Stimulated activated naive CD4-positive, alpha-beta T cell (primary cell): ENCODE measurements at places on chromosomes 2 and 18.

DNA sequence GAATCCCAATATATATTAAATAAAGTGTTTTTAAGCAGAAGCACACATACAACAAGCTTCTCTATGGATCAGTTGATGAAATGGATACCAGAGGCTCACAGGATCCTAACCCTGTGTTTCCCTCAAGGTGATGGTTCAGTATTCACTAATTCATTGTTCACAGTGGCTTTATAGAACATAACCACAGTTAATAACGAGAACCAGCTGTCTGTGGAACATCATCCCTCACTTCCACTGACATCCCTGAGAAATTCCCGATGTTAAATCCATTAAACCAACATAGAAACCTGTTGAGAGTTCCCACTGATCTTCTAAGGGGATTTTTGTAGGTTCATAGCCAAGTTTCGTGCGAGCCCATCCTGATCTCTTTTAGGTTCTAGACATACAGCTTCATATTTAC is 29.0 kb downstream of the CCDC195 start:
- no peak for DNase-seq

GRCh38 chr18:62558015-62558663 is 35.3 kb downstream of the ZCCHC2 start:
- DNase-seq, result no peak

DNA sequence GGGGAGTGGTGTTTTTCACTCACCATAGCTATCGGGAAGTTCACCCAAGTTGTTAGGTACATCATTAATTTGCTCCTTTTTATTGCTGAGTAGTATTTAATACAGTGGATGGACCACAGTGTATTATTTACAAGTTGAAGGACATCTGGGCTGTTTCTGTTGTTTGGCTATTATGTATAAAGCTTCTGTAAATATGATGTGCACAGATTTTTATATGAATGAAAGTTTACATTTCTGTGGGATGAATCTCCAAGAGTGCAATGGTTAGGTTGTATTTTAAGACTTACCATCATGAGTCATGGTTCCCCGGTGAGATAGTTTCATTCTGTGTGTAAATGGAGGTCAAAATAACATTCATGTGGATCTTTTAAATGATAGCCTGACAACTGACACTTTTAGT is 337.4 kb downstream of the PTPRM start:
- no peak for DNase-seq

GRCh38 chr2:86285571-86285970 is 51.9 kb downstream of the REEP1 start:
- DNase-seq, result no peak

DNA sequence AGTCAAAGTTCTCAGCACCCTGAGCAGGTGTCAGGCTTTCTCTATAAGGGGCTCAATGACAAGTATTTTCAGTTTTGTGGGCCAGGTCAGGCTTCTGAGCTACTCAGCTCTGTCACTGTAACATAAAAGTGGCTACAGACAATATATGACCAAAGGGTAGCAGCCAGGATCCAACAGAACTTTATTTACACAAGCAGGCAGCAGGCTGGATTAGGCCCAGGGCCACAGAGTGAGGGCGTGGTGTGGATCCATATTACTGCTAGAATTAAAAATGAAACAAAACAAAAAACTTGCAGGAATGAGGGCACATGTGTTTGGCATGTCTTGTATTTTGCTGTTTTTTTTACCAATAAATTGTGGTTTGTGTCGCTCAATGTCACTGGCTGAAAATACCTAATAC is 143.7 kb downstream of the EIPR1 start:
- DNase-seq, result no peak

GRCh38 chr2:114083717-114084387 is 194.0 kb downstream of the ACTR3 start:
- no peak for DNase-seq

- DNase-seq, result no peak
These were observed 140.6 kb upstream of the LGALSL start for GRCh38 chr2:64313398-64313723.

DNA sequence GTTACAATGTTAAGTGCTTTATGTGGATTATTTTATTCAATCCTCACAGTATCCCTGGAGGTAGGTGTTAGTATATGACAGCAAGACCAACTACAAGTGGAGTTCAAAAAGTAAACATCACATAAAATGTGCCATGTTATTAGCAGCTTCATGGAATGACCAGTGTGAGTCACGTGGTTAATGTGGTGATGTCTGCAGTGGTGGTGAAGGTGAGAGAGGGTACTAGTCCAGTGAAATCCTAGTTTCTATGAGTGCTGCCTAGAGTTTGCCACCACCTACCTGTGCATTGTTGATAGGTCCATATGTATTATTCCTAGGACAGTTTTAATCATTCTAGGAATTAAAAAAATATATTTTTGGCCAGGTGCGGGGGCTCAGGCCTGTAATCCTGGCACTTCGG is 865.2 kb upstream of the DDX18 start:
- no peak for DNase-seq

DNA sequence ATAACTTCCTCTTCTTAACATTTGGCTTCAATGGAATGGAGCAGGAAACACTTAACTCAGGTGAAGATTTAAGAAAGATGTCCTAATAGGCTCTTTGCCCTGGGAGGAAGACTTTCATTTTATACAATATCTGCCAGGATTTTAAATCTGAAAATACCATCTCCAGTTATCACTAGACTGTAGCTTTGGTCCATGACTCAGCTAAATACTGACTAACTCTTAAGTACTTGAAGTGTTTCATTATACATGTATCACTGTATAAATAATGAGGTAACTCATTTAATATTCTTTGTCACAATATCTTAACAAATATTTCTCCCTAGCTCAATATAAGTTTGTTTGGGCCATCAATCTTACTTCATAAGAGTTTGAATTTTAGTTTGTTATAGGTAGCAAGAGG is 34.7 kb downstream of the RBKS start:
- no peak for DNase-seq

GRCh38 chr18:10794771-10795170 is 268.9 kb downstream of the NAPG start:
- DNase-seq, result no peak

- DNase-seq, result no peak
These were observed 17.7 kb upstream of the AKAIN1 start for GRCh38 chr18:5214583-5215351.

DNA sequence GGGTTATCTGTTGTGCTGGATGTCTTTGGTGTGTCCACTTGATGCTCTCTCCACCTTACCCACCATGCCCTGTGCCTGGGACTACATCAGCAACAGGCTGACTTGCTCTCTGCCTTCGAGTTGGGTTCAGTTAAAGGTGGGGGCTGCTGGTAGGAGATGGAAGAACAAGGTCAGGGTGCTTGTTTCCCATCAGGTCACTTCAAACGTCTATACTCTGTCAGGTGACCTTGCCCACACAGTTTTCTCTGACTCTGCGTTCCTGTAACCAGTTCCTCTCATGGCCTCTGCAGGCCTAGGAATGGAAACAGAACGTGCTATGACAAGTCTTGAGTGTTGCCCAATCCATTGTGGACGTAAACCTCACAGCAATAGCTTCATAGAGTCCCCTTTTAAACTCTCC is 38.4 kb upstream of the PAPOLG start:
- DNase-seq, result no peak

DNA sequence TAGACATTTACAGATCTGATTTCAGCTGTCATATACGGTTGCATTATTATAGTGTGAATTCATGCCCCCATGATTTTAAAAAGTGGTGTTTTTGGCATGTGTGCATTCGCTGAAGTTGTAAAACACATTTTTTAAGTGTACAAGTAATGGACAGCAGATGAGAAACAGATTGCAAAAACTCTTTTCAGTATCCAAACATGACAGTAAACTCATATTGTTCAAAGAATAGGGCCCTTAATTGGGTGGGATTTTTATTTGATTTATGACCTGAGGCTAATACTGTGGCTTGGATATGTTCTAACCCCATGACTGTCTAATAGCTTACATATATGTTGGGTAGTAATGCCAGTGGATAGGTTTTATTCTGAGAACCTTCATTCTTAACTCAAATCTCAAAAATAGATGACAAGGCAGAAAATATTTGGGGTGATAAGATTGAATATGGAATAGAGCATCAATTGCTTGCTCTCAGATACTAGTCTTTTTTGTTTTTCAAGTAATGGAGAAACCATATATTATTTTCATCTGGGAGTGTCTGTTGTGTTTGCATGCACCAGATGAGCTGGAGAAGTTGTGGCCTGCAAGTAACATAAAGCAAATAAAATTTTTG is 118.6 kb downstream of the PARD3B start:
- DNase-seq, result no peak

- no peak for DNase-seq
These were observed 3.0 kb upstream of the TMEM37 start for GRCh38 chr2:119428488-119429224.

- DNase-seq, result no peak
These were observed 730.4 kb downstream of the METTL4 start for GRCh38 chr18:1840878-1841277.

DNA sequence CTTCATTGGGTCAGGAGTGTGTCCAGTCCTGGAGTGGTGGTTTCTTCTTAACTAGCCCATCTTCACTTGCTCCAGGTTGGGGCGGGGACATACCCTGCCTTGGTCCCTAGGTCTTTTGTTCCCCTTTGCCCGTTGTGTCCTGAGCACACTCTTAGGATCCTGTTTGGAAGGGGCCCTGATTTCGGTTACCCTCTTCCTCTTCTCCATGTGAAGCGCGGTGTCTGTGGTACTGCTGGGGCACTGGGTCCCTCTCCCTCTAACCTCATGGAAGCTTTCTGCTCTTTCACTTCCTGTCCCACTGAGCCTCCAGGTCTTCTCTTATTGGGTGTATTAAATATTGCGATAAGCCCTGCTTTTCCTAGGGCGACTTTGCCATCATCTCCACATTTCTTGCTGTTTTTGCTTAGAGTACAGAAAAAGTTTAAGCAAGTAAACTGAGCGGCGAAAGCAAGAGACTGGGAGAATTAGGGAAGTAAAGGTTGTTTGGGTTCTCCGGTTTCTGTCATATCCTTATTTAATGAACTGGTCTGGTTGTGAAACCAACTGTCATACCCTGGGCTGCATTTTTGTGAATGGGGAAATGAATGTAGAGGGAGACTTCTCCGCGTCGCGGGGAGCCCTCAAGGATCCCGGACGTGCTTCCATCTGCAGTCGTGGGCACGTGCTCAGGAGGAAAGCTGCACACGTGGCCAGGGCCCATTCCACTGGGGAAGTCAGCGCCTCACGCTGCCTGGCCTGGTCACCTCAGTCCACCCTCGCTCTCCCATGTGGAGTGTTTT is 73.8 kb upstream of the B3GNT7 start:
- no peak for DNase-seq

DNA sequence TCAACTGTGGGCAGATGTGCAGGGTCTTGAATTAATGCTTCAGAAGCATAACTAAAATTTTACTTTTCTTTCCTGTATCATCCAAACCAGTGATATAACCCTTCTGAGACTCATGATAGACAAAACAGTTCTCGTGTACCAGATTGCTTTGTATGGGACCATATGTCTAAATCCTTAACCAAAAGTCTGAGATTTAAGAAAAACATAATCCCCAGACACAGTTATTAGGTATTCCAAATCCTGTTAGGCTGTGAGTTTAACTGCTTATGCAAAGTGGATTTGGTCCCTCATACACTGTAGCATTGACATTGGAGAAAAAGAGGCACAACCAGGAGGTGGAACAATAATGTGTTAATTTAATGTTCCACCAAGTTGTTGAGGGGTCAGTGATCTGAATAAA is 235.0 kb downstream of the PMAIP1 start:
- no peak for DNase-seq

GRCh38 chr2:127259355-127259754 is 34.6 kb downstream of the ERCC3 start:
- no peak for DNase-seq

GRCh38 chr2:3736112-3736511 is 32.7 kb downstream of the DCDC2C start:
- no peak for DNase-seq

GRCh38 chr2:46273225-46273863 is 23.9 kb upstream of the EPAS1 start:
- DNase-seq, result no peak

GRCh38 chr2:86372133-86372532 is 34.7 kb upstream of the REEP1 start:
- no peak for DNase-seq

DNA sequence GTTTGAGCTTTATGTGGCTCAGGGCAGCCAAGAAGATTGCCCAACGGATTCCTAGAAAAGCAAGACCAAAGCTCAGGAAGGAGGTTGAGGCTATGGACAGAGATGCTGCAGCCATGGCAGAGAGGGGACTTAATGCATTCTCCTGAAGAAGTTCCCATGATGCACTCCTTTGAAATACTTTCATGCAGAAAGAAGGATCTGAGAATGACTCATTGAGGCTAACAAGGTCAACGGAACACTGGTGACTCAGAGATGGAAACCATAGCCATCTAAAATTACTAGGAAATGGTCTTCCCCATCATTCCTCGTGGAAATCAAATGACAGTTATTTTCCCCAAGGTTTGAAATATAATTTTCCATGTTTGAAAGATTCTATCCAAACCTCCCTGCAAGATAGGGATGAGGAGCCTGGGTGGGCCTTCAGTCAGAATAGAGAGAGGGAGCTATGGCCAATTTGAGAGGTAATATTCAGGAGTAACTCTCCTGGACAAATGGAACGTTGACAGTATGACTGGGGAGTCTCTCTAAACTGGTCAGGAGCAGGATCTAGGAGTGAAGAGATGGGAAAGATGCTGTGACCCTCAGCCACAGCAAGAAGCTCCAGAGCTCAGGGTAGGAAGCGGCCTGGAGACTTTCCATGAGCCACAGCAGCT is 63.0 kb downstream of the REEP1 start:
- DNase-seq, result no peak

- DNase-seq, result no peak
These were observed 4.7 kb downstream of the CDK5R2 start for GRCh38 chr2:218964041-218964771.

- DNase-seq, result no peak
These were observed 121.9 kb downstream of the MCFD2 start for GRCh38 chr2:46793423-46794416.

DNA sequence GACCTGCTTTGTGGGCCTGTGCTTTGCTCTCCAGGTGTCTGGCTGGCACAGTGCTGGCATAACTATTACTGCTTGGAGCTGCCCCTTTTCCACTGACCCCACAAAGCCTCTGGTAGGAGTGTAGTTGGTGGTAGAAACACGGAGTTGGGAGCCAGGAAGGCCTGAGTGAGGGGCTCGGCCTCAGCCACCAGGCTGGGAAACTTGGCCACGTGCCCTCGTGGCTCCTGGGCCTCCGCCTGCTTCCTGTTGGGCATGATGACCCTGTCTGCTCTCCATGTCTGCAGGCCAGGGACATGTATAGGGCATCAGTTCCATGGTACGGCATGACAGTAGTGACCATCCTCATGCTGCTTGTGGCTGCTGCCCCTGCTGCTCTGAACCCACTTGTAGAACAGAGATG is 241.2 kb downstream of the FAM210A start:
- no peak for DNase-seq

- DNase-seq, result no peak
These were observed 344.9 kb downstream of the TSN start for GRCh38 chr2:122100346-122100745.

GRCh38 chr18:65994302-65994701 is 243.5 kb downstream of the CDH7 start:
- DNase-seq, result no peak

- no peak for DNase-seq
These were observed 202.4 kb downstream of the ETAA1 start for GRCh38 chr2:67599561-67599960.
